Transverse colon (tissue), 4 donors: ENCODE measurements at places on chromosomes 2 and 18.

DNA sequence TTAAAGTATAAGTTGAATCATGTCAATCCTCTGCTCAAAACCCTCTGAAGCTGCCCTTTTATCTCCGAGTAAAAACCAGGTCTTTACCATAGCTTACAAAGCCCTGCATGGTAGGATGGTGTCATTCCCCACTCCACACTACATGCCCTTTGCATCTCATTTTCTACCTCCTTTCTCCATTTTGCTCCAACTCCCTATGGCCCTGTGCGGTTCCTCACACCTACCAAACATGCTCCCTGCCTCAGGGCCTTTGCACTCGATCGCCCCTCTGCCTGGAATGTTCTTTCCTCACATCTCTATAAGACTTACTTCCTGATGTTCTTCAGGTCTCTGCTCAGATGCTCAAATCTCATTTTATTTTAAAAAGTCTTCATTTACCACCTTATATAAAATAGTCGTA is 80.7 kb downstream of the MYL12B start:
- no peak for DNase-seq

DNA sequence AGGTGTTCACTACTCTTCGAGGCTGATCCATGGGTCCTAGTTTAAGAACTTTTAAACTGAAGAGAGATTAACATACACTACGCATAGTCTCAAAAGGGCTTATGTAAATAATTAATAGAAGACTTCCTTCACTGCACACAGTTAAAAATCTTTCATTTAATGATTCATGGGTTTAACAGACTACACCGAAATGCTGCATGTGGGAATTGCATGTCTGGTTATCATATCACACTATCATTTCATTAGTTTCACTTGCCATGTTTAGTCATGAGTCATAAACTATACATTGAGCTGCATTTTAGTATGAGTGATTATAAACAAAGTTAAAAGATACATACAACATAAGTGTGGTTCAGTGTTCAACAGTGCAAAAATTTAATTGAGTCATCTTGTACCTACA is 31.2 kb downstream of the GLS start:
- DNase-seq = no peak

DNA sequence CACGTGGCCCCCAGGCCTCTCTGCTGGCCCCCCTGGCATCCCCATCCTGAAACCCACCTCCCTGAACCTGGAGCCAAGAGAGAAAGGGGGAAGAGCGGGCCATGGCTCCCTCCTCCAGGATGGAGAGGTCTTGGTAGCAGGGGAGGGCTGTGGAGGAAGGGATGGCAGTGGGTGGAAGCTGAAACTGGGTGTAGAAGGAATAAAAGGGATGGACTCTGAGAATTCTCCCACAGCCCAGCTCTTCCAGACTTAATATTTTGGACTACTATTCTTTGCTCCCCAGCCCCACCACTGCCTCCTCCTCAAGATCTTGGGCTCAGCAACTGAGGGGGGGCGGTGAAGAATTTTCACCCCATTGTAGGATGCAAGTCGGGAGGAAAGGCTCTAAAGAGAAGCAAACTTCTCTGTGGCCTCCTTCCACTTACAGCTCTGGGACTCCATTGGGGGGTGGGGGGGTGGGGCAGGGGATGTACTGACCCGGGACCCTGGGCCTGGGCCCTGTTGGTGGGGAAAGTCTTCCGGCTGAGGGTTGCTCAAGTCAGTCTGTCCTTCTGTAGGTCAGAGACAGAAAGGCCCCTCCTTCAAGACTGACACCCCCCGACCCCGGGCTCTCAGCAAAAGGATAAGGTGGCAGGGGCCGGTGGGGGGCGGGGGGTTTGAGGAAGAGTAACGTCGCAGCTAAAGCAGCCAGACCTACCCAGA is 501 bp downstream of the TNS1 start:
- no peak for DNase-seq

DNA sequence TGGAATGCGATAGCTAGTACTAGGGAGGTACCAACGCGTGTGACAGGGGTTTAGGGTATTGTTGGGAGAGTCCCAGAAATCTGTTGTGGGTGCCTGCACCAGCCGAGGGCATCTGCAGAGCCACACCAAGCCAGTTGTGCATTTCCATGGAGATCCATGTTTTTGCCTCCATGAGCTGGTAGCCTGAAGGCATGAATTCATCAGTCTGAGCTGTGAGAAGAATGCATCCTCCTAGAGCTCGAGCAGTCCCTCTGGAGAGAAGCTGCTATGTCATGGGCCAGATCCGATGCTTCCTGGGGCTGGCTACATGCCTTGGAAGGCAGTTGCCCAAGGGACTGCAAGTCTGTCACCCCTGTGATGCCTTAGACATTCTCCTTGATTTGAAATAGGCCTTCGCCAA is 57.9 kb downstream of the LIPG start:
- no peak for DNase-seq
